ENCODE measurements at places on chromosomes 7 and 10.

DNA sequence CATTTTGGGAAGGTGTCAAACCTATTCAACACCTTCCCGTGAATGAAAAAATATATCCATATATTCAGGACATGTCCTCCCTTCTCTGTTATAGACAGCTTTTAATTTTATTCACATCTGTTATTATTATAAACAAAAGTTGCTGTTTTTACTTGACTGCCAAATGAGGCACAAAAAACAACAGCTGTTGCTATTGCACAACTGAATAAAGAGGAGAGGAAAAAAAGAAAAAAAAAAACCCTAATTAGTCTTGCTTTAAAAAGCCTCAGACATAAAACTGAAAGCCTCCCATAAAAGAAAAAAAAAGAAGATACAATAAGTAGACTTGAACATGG lies 153.4 kb downstream of the BMPER start:
- DNase-seq = no peak

GRCh38 chr10:43983405-43983804 lies 334.7 kb upstream of the ZNF32 start:
- DNase-seq = no peak

GRCh38 chr10:119489991-119490326 lies 52.6 kb downstream of the RGS10 start:
- no peak for DNase-seq

DNA sequence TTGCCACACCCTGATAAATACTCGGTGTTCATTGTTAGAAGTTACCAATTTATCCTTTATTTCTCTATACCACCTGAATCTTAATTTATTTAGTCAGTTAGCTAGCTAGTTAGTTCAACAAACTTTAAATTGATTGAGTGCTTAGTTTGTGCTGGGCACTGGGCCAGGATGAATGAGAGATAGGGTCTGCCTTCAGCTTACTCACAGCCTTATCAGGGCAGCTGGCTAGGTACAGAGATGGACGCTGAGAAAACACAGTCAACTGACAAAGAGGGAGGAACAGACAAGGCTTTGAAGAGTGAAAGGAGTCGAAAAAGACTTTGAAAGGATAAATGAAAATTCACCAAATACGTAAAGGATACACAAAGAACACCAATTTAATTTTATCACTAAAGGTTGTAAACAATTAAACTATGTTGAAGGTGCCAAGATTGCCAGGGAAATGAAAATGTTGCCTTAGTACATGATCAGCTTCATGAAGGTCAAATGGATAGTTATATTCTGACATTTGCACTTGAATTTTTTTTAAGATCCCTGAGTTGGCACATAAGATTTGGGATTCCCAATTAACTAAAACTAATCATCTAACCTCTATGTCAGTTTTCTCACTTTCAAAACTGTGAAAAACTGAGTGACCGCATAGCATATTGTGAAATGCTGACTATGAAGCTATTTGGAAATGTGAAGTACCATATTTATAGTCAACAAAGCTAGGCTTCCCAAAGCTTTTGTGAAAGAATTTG lies 2.1 kb downstream of the CAV2 start:
- DNase-seq = no peak

- DNase-seq = no peak
Measured at GRCh38 chr10:5830629-5831445, 17.6 kb upstream of the GDI2 start.
